Right cardiac atrium (tissue), 5 donors: ENCODE measurements at places on chromosomes 2 and 18. TPM values are rescaled to one million over a fixed set of nuclear protein-coding genes. Genes with fewer than 3 reads are reported as not detected.

ZNF396 gene
- total RNA-seq: 1.7 TPM

PRKAG3 gene
- total RNA-seq: not detected

CRYGD gene
- total RNA-seq: not detected

MREG gene
- total RNA-seq: 0.31 TPM

ABCG5 gene
- not detected for total RNA-seq
